Stimulated activated CD4-positive, alpha-beta T cell treated with anti-CD3 and anti-CD28 coated beads, Interleukin-1b, Interleukin-23, amount 100 ng/mL, for 48 hours (primary cell): ENCODE measurements at places on chromosomes 7 and 10.

DNA sequence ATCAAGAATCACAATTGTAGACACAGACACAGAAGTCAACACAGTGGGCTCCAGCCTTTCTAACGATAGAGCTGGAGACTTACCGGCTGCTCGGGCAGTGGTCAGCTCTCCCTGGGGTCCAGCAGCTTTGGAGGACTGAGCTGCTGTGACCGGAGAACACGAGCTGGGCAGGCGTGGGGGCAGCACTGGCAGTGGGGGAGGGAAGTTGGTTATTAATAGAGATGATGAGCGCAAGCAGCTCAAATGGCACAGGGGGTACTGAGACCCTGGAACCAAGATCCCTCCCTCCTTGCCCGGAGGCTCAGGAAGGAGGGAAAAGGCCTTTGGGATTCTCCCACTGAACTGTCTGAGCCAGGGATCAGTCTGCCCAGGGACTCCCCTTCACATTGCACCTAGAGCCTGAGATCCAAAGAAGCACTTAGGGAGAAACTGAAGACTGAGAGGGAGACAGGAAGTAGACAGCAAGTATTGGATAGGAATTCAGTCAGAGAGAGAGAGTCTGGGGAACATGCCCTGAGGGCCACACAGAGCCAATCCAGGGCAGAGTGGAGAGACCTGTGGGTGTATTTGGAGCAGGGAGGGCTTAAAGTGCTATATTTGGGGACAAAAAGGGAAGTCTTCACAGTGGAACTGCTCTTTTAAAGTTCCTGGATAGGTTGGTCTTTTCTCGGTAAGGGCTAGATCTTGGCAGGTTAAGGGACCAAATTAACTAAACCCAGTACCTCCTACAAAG lies at the start of gene MYOZ1:
Gene MYOZ1 (minus strand): TSS at position 147 of the 733 bp plus-strand sequence. CDS start 1,457 bp downstream, outside the sequence.
- DNase-seq, result no peak

DNA sequence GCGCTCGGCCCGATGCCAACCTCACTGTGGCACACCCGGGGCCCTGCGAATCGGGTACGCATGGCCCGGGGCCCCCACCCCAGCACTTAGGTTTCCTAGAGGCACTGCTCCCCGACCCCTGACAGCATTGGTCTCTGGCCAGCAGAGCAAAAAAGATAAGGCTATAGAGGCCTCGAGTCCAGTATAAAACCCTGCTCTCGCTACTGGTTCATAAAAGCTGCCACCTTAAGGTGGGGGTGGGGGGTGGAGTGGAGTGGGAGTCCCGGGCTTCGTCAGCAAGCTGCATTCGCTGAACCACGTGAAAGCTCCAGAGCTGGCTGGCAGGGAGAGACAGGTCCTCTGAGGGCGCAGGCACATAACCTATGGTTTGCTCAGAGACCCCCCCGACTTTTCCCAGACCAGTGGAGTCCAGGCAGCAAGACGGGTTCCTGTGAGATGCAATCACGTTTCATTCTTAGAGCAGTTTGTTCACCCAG lies 1.3 kb downstream of the KAZALD1 start:
- DNase-seq, result no peak

DNA sequence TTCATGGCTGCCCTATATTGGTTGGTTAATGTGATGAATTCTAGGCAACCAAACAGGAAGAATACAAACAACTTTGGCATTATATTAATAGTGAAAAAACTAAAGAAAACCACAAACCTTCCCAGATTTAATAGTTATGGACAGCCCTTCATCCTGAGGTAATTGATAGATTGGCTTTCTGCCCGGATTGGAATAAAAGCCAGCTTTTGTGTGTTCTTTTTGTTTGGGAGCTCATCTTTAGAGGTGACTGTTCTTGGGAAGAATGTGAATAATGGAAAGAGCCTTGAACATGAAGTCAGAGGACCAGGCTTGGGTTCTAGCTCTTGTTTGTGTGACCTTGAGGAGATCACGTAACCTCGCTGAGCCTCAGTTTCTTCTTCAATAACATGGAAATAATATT lies 92.3 kb downstream of the VTI1A start:
- DNase-seq, result no peak

- no peak for DNase-seq
Observed at GRCh38 chr10:102202386-102202785, 23.7 kb upstream of the ELOVL3 start.

DNA sequence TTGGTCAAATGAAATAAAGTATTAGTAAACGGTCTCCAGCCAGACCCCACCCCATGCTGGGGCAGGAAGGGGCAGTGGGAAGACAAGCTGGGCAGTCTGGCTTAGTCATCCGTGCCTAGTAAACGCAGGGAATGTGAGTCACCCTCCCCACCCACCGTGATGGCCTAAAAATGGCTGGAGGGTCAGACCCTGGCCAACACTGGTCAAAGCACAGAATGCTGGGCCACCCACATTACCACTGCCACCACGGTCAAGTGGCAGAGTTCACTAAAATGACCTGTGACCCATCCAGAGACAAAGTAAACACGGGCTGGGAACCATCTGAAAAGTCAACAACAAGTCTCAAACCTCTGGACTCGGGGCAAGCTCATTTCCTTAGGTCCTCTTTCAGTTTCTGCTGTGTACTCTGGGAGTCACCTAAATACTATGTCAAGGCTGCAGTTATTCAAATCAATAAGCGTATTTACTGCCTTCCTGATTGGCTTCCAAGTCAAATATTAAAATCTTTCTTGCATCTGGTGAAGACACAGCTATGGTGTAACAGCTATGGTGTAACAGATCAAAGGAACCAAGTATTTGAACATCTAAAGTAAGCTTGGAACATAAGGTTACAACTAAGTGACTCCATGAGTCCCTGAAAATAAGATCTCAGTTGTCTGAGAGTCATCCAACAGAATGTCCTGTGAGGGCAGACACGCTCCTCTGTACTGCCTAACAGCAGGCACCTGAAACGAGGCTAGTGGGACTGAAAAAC lies 3.0 kb downstream of the ZFAND2A start:
- DNase-seq, result no peak

GRCh38 chr7:75738975-75739795 lies 444 bp upstream of the HIP1 start:
- peak; percentile 99 for DNase-seq

DNA sequence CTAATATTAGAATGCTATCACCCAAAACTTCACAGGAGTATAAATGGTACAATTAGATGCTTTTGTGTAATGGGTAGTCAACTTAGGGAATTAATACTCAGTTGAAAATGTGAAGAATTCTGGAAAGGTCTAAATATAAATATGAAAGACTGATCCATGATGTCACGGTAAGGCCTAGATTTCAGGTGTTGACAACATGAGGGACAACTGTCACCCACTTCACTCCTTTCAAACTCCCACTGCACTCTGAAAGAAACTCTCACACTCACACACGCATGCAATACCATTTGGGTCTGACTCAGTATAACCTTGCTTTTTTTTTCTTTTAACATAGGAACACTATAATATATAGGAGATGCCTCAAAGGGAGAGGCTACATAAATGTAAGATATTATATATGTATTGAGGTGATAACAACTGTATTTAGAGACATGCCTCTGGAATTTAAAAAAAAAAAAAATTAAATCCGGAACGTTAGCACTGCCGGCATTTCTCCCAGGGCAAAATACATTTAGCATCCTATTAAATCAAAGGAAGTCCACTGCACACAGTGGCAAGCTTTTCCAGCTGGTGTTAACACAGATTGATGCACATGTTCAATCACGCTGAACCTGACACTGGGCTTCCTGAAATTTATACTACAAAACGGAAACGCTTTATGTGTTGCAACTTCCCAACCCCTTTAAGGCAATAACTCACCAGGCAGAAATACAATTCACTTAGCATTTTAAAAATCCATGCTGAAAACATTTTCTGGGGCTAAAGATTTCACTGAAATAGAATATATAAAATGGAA lies 74.9 kb downstream of the RSU1 start:
- no peak for DNase-seq
